ENCODE measurements at places on chromosomes 13 and 19.
A peak's percentile ranks its signal among the peaks of the same experiment; 100 is the strongest.

DNA sequence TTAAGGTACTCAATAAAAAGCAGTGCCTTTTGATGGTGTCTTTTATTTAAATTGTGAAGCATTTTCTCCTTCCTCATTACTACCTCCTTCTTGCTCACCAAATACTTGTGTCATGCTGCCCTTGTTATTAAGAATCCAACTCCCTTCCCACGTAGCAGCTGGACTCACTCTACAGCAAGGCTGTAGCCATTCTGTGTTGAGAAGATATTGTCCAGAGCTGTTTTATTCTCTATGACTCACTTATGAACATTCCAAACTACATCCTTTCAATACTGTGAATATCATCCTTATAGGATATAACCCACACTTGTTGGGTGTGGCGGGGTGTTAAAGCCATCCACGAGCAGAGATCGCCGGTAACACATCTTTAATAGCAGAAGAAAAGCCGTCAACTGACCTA lies 1671.5 kb upstream of the SLC10A2 start:
- DNase-seq, result no peak

GRCh38 chr13:97849305-97849704 lies 104.2 kb upstream of the IPO5 start:
- DNase-seq, result no peak

- DNase-seq, result no peak
Measured at GRCh38 chr13:28533441-28534166, 38.7 kb upstream of the FLT1 start.

GRCh38 chr13:99655351-99656091 lies 154.2 kb downstream of the TM9SF2 start:
- peak; percentile 54 for DNase-seq

DNA sequence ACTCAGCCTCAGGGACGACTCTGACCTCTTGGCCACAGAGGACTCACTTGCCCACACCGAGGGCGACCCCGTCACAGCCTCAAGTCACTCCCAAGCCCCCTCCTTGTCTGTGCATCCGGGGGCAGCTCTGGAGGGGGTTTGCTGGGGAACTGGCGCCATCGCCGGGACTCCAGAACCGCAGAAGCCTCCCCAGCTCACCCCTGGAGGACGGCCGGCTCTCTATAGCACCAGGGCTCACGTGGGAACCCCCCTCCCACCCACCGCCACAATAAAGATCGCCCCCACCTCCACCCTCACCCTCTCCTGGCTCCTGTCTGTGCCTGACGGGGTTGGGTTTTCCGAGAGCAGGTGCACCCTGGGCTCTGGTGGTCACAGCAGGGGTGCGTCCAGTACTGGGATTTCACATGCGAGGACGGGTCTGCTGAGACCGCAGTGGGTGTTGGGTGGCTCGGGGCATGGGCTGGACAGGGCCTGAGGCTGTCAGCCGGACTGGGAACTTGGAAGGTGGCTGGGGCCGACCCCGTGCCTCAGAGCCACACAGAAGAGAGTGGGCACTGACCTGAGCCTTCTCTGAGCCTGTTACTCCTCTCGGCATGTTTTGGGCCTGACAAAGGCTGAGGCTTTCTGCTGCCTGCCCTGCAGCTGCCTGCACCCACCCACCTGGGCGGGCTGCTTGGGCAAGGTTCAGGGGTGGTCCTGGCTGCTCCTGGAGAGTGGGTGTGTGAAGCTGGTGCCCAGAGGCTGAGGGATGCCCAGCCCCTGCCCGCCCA lies 6.3 kb upstream of the HCN2 start:
- no peak for DNase-seq

- no peak for DNase-seq
Measured at GRCh38 chr13:83730674-83731073, 151.6 kb downstream of the SLITRK1 start.

DNA sequence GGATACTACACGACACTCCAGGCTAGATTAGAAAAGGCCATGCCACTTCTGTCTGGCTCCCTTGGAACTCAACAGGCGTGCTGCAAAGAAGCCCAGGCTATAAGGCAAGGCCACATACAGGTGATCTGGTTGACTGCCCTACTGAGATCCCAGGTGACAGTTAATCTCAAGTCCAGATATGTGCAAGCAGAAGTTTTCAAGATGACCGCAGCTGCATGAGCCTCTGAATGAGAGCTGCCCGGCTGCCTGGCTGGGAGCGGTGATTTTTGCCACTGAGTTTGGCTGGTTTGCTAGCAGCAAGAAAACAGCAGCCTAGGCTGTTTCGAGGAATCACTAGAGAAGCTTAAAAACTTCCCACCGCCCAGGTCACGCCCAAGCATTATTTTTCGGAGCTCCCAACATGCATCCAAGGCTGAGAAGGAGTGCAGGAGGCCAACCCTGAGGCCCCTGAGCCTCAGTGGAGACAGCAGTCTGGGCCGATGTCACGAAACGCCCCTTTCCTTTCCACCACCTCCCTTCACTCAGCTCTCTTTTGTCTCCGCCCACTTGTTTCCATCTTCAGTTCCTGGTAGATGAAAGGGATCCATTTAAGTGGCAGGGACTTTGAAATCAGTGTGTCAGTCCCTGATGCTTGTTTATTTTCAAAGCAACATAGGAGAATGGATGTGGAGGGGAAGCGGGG lies 14.0 kb upstream of the URI1 start:
- DNase-seq, result no peak

GRCh38 chr13:22049384-22049783 lies 378.5 kb downstream of the FGF9 start:
- DNase-seq, result no peak

DNA sequence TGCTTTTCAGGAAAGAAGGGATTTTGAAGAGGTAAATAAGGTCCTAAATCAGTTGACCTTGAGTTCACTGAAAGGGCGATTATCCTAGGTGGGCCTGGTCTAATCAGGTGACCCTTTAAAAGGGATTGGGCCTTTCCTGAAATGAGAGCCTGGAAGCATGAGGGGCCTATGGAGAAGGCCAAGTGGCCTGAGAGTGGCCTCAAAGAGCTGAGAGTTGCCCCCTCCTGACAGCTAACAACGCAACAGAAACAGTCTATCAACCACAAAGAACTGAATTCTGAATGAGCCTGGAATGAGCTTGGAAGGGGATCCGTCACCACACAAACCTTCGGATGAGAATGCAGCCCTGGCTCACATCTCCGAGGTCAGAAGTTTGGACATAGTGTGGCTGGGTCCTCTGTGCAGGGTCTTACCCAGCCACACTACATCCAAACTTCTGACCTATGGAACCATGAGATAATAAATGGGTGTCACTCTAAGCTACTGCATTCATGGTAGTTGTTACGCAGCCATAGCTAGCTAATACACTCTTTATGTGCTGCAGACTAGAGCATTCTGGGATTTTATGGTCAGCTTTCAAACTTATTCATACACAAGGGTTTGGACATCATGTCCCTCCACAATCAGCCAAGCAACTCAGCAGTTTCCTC lies 72.0 kb downstream of the GNG7 start:
- no peak for DNase-seq

DNA sequence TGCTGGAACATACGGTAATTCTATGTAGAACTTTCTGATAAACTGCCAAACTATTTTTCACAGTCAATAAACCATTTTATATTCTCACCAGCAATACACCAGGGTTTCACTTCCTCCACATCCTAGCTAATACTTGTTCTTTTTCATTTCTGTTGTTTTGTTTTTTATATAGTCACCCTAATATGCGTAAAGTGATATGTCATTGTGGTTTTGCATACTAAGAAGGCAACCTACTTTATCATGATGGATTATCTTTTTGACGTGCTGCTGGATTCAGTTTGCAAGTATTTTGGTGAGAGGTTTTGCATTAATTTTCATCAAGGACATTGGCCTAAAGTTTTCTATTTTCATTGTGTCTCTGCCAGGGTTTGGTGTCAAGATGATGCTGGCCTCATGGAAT lies 1384.1 kb downstream of the UQCRFS1 start:
- DNase-seq, result no peak

- peak; percentile 90 for DNase-seq
Measured at GRCh38 chr13:23980160-23980551, 82.9 kb upstream of the C1QTNF9B start.

- no peak for DNase-seq
Measured at GRCh38 chr13:28429096-28429495, 65.8 kb downstream of the FLT1 start.

DNA sequence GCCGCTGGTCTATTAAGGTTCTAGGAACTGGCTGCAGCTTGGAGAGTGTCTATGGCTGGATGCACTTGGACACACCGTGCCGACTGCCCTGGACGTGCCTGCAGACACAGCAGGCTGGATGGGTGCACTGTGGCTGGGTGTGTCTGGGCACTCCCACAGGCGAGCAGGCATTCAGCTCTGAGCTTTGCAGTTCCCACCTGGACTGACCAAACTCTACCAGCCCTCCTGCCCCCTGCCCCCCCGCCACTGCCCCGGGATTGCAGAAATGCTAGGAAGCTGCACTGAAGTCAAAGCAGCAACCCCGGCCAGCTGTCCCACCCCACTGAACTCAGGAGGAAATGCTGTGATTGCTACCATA lies 7.0 kb upstream of the LRP3 start:
- no peak for DNase-seq

GRCh38 chr19:58218899-58219298 lies 9.8 kb upstream of the ZNF544 start:
- peak; percentile 52 for DNase-seq

DNA sequence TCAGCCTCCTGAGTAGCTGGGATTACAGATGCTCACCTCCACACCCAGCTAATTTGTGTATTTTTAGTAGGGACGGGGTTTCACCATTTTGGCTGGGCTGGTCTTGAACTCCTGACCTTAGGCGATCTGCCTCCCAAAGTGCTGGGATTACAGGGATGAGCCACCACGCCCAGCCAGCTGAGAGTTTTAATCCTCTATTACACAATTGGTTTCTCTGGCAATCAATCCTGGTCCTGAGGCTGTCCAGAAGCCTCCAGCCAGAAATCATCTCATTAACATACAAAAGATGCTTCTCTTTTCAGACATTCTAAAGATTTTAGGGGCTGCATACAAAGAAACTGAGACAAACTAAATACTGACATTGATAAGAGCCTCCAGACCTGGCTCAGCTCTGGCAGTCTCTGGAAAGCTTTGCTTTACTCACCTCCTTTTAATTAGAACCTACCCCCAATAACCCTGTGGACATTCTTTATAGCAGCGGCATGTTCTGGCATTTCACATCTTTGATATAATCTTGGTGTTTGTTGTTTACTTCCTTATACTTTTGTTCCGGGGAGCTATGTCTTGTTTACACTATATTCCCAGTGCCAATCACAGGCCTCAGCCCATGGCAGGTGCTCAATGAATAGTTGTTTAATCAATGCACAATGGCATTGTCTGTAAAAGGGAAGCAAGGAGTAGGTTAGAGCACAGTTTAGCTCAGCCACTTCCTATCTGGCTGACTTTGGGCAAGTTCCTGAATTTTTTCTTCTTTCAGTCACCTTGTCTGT lies 4.1 kb upstream of the ZNF724 start:
- no peak for DNase-seq

DNA sequence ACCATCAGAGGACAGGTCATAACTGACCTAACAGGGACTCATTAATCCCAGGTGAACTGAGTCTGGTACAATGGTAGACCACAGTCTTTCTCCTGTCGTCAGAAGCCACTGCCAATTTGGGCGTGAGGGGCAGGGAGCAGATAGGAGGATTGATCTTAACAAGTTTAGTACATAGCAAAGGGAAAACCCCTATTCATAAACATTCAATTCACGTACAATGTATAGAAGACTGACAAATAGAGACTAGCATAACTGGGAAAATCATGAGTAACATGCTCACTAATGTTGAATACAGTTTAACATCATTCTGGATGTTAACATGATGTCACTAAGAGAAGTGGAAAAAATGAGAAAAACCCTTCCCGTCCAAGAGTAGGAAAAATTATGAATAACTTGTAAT lies 54.1 kb downstream of the SLC7A1 start:
- peak; percentile 17 for DNase-seq

- no peak for DNase-seq
Measured at GRCh38 chr13:102657630-102658029, 37.2 kb downstream of the METTL21C start.

DNA sequence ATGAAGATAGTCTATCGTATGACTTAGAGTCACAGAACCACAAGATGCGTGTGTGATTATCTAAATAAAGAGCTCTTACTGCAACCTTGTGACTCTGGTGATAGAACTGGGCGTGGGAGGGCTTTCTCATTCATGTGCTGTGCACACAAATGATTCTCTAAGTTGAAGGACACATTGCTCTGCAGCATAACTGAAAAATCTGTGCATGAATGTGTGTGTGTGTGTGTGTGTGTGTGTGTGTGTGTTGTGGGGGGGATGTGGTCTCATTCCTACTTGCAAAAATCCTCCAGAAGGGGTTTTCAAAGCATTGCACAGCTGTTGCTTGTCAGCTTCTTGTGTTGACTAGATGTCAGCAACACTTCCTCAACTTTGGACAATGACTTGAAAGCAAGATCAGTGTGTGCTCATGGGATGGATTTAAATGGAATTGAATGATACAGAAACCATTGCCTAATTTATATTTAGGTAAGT lies 22.4 kb downstream of the LRCH1 start:
- DNase-seq, result no peak

DNA sequence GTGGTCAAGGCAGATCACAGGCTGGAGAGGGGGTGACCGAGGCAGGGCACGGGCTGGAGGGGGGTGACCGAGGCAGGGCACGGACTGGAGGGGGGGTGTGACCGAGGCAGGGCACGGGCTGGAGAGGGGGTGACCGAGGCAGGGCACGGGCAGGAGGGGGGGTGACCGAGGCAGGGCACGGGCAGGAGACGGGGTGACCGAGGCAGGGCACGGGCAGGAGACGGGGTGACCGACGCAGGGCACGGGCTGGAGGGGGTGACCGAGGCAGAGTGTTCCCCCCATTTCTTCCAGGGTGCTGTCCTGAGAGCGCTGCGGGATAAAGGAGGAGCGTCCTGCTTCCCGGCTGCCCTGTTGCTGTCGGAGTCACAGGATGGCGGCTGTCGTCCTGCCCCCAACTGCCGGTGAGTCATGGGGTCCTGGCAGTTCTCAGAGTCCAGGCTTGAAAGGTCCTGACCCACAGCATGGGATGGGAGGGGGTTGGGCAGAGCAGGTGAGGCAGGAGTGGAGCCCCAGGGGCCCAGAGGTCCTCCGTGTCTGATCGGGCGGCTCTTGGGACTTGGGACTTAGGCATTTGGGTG lies 5.3 kb downstream of the ZNF557 start:
- DNase-seq, result no peak

DNA sequence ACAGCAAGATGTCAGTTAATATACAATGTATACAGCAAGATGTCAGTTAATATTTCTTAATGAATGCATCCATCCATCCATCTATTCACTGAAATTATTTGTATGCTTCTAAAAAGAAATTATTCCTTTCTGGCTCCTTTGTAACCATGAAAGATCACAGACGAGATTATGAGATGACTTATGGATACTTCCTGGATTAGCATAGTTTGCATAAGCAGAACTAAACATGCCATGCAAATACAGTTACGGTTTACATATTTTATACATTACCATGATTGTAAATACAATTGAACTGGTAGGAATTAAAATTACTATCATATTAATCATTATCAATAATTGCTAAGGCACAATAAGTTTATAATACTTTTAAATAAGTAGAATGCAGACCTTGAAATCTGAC lies 32.7 kb downstream of the NALCN start:
- DNase-seq, result no peak

DNA sequence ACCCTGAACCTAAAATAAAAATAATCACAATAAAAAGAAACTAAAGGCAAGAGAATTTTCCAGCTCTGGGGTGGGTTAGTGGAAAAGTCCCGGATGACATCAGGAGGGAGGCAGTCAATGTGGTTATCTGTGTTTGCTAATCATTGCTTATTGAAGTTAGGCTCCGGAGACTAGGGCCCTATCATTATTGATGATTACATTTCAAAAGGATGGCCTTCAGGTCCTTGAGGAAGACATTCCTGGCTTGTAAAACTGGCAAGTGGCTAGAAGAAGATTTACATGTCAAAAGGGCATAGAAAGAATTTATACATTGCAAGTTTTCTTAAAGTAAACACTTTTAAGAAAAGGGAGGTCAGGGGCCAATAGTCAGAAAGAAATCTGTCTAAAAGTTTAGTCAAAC lies 123.4 kb downstream of the POSTN start:
- DNase-seq, result no peak
